ENCODE measurements at places on chromosomes 12 and 14.

DNA sequence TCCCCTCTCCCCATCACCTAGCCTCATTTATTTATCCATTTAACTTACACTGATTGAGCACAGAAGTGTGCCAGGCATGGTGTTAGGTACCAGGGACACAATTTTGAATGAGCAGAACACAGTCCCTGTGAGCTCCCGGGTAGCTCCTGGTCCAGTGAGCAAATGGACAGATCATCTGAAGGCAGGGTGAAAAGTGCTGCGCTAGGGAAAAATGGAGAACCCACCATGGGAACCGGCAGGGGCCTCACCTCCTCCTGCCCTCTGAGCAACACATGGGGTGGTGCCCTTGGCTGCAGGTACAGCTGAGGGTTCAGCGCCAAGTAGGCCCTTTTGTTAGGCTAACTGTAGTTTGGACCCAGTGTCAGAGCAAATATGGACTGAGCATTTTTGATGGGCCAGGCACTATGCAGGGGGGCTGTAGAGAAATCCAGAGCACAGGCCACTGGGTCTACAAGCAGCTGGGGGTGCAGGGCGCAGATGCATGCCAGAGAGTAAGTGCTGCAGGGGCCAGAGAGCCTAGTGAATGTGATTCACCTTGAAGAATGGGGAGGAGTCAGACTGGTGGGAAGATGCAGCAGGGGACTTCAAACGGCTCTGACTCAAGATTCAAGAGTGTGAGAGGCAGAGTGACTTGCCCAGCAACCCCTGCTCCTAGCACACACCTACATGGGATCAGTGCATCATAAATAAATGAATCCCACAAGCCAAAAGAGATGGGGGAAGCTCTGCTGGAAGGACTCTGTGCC is 28.2 kb downstream of the LTBP2 start:
- DNase-seq = no peak

DNA sequence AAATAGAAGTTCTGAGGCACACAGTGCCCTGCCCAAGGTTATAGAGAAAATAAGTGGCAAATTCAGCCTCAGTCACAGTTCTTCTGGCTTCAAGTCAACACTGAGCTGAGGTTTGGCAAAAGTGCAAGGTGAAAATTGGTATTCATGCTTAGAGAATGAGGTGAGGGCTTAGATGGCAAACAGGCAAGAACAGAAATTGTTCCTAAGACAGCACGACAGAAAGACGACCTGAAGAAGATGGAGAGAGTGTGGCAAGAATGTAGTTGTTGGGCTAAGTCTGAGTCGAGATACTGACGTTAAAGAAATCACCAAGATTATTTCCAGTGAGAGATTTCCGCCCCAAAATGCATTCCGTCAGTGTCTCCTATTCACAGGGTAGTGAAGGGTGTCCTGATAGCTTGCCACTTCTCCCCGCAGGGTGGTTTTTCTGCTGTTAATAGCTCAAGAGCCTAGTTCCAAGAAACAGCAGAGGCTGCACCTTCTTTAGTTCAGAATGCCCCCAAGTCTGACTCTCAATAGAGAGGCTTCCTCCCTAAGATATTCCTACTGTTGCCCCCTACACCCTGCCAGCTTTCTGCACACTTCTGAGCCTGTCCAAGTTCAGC is 260.8 kb upstream of the AMIGO2 start:
- no peak for DNase-seq

DNA sequence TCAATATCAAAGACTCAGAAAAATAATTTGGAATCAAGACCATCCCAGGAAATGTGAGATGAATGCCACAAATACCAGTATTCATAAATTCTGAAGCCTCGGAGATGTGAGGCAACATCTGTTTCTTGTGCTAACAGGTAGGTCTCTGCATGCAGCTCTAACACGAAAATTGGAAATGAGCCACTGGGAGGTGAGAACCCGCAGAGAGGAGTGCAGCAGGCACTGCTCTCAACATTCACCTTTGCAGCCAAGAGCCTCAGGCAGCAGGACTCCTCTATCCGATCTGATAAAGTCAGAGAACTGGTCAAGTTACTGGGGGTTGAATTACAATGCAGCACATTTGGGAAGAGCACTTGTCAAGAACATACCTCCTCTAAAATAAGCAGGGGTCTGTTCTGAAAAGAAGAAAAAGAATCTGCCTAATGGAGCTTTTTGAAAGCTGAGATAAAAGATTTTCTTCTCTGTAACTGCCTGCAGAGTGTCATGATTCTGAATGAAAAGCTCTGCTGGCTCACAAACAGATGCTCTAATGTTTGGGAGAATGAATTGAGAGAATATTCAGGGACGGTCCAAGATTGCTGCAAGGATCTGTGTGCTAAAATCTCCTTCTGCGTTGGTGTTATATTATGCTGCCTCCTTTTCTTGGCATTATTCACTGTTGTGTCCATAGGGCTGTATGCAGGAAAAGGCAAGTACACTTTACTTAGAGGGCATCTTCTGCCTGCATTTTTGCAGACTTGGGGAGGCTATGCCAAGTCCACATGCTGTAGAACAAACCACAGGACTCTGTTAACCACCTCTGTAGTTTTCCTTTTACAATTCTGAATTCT is 209.6 kb upstream of the KRR1 start:
- no peak for DNase-seq

DNA sequence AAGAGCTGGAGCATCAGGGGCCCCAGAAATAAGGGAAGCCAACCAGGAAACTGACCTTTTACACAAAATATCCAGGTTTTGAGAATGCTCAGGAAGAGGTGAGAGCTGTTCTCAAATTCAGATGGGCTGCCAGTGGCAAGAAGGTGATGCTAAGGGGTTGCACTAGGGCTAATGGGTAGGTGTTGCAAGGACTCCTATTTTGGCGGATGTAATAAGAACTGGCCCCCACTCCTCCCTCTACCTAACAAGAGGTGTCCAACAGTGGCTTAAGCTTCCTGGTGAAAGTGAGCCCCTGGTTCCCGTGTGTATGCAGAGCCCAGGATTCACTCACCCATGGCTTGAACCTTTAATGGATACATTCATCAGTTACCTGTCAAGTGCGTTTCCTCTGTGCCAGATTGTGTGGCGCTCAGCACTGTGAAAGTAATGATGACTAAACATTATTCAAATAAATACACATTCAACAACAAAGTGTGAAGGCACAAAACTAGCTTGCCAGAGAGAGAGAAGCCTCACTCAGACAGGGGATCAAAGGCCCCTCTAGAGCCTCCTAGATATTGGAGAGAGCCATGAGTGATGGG is 705 bp upstream of the CHGA start:
- DNase-seq = no peak

DNA sequence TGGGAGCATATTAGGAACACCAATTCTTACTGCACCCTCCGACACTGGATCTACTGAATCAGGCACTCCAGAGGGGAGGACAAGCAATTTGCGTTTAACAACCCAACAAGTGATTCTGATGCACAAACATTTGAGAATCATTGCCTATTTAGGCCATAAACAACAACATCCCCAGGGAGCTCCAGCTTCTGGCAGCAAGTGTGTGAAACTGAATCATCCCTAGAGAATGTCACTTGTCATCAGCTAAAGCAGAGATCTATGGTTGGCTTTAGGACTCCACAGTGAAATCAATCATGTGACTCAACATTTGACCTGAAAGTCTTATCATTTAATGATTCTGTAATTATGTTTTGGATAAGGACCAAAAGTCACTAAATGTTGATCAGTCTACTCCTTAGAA is 505.0 kb upstream of the FLRT2 start:
- no peak for DNase-seq

GRCh38 chr14:25904446-25904845 is 693.4 kb downstream of the NOVA1 start:
- no peak for DNase-seq

DNA sequence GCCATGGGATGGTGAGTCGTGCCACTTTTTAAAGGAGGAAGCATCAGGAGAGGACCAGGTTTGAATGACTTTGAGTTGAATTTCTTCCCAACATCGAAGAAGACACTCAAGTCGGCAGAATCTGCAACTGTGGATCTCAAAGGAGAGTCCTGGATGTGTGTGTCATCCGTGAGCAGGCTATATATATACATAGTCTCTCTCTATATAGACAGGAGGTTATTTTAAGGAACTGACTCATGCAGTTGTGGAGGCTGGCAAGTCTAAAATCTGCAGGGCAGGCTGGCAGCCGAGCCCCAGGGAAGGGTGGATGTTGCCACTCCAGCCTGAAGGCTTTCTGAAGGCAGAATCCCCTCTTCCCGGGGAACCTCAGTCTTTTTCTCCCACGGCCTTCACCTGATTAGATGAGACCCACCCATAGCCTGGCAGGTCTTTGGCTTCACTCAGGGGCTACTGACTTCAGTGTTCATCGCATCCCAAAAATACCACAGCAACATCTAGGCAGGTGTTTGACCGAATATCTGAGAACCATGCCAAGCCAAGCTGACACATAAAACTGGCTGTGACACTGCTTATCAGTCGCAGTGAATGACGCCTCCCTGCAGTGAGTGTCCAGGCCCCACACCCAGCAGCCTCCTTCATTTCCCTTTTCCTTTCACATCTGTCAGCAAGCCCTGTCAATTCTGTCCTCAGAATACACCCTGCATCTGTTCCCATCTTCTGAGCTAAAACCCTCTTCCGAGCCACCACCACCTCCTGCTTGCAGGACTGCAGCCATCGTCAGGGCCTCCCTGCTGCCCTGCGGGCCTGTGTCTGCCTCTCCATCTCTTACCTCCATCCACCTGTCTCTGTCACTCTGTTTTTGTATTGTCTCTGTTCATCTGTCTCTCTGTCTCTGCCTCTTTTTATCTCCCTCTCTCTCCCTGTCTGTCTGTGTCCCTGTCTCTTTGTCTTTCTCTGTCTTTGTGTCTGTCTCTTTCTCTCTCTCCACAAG is 54.0 kb downstream of the ZNF664 start:
- DNase-seq = no peak

DNA sequence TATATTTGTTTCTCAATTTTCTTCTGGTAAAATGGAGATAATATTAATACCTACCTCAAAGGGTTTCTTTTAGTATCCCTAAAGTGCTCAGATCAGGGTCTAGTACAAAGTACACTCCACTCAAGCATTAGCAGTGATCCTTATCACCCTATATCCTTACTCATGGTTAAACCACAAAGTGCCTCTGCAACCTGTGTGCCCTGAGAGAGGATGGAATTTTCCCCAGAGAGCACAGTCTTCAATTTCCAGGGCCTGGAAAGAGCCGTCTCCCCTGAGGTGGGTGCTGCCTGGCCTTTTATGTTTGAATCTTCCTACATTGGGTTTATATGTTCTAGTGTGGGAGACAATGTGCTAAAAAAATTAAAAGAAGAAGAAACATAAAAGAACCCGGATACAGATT is 183.1 kb upstream of the FBXO33 start:
- no peak for DNase-seq

GRCh38 chr12:49698619-49699545 is 8.3 kb downstream of the FMNL3 start:
- no peak for DNase-seq

- no peak for DNase-seq
Observed at GRCh38 chr12:6322969-6323339, 12.5 kb downstream of the PLEKHG6 start.

DNA sequence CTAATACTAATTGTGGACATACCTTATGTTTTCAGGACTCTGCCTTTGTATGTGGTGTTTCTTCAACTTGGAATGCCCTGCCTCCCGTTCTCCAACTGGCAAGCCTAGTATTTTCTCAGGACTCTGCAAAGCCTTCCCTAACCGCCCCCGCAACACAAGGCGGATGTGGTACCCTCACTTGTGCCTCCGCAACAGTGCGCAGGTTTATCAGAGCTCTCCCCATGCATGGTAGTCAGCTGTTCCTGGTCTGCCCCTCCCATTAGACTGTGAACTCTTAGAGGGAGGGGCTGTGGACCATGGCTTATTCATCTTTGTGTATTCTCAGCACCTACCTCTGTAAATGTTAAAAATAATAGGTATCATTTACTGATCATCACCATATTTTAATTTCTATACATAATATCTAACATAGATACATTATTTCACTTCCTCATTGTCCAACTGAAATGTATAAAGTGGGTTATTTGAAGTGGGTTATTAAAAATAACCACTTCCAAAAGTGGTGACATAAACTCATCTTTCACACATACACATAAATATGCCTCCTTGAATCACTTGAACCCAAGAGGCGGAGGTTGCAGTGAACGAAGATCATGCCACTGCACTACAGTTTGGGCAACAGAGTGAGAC is 9.0 kb downstream of the LPAR5 start:
- no peak for DNase-seq

- no peak for DNase-seq
Observed at GRCh38 chr12:108254030-108254429, 85.1 kb downstream of the CMKLR1 start.

DNA sequence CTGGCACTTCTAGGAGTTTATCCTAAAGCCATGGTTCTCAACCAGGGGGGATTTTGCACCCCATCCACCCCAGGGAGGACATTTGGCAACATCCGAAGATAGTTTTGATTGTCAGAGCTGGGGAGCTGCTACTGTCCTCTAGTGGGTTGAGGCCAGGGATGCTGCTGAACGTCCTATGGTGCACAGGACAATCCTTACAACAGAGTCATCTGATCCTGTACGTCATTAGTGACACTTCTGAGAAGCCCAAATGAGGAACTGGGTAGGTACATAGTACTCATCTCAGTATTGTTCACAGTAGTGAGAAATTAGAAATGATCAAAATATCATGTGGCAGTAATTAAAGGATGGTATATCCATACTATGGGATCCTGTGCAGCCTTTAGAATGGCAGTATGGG is 185.1 kb downstream of the CHST11 start:
- no peak for DNase-seq

DNA sequence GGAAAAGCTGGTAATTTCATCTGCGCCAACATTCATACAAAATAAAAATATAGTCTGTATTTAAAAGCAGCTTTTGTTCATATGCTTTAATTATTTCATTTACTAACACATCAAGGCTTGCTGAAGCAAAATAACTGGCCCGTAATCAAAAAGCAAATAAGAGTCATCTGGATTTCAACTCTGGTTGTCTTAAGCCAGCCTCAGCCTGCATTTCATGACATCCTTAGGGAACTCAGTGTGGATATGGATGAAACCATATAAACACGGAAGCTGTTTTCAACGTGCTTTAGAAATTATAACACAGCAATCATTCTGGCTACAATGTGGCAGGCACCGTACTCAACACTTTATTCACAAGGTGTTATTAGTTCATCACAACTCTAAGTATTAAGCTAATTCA is 852 bp downstream of the COX16 start:
- DNase-seq = no peak

DNA sequence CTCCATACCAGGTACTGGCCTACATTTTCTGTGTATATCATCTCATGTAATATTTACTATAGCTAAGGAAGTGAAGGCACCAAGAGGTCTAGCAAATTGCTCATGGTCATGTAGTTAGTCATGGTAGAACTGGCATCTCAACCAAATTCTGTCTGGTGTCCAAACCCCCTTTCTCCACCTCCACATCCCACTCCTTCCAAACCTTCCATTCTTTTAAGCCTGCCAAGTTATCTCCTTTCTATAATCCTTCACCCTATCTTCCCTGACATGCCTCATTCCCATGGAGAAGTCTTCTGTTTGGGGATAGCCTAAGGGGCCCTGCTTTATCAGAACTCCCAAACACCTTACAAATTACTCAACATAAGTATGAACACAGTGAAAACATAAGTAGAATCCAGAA is 196.2 kb upstream of the HMGA2 start:
- DNase-seq = no peak
